ENCODE measurements at places on chromosomes 11 and 22.

GRCh38 chr11:10373340-10373739 is 68.5 kb downstream of the ADM start:
- DNase-seq, result no peak

- DNase-seq, result no peak
Observed at GRCh38 chr11:66279092-66279734, 1.2 kb downstream of the CNIH2 start.

DNA sequence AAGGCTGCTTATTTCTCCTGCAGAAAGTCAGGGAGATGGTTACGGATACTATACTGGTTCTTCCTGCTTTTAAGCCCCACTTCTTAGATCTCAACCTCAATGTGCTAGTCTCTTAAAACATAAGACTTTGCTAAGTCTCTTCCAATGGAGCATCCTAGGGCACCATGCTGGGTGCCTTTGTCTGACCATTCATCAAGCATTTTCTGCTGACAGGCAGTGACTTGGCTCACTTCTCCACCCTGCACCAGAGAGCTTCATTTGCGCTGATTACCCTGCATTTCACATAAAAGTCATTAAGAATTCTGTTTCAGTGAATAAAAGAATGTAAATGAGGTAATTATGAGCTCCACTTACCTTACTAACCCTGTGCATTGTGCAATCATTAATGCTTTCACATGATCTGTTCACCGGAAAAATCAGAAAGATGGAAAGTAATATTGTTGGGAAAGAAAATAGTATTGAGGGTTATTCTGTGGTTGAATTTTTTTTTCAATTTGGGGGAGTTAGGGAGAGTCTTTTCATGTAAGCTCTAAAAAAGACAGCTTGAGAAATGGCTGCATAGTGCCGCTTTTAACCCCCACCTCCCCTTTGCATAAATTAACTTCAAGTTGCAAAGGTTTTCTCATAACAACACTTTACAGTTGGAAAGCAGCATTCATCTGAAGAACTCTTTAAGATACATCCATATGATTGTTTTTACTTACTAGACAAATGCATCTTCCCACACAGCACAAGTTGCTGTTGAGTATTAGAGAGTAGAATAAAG is 677.3 kb upstream of the KIRREL3 start:
- no peak for DNase-seq

DNA sequence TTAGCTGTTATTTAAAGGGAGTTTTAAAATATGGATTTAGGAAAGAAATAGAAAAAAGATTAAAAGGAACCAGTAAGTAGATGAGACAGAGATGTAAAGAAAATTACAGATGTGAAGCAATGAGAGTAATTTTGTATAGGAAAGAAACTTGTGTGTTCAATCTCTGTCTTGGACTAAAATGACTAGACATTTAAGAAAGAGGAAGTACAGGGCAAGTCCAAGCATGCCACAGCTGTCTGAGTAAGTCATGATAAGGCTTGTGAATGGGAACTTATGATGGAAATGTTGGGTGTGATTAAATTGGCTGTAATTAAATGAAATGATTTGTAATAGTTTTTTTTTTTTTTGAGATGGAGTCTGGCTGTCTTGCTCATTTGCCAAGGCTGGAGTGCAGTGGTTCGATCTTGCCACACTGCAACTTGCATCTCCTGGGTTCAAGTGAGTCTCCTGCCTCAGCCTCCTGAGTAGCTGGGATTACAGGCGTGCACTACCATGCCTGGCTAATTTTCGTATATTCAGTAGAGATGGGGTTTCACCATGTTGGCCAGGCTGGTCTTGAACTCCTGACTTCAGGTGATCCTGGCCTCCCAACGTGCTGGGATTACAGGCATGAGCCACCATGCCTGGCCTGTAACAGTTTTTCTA is 5.9 kb upstream of the ACY3 start:
- DNase-seq, result no peak

DNA sequence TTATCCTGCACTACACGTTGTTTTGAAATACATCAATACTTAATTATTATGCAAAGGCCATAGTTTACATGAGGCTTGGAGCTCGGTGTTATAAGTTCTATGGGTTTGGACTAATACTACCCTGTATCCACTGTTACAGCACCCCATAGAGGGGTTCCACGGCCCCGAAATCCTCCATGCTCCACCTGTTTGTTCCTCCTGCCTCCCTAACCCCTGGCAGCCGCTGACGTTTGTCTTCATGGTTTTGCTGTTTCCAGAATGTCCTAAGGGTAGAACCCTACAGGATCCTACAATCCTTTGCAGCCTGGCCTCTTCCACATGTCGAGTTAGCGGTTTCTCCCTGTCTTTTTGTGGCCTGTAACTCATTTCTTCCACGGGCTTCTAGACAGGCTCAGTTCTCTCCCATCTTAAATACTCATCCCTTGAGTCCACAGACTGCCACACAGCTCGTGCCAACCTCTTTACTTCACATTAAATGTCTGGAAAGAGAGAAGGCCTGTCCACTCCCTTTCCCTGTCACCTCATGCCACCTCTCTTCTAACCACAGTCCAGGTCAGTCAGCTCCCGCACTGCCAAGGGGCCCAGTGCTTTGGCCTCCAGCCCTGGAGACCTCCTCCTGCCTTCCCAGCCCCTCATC is 42.4 kb upstream of the TH start:
- no peak for DNase-seq

GRCh38 chr22:50303515-50303847 is 4.0 kb downstream of the PLXNB2 start:
- DNase-seq, result no peak

GRCh38 chr11:62560566-62561103 is 13.1 kb downstream of the EEF1G start:
- DNase-seq, result peak; percentile 94

DNA sequence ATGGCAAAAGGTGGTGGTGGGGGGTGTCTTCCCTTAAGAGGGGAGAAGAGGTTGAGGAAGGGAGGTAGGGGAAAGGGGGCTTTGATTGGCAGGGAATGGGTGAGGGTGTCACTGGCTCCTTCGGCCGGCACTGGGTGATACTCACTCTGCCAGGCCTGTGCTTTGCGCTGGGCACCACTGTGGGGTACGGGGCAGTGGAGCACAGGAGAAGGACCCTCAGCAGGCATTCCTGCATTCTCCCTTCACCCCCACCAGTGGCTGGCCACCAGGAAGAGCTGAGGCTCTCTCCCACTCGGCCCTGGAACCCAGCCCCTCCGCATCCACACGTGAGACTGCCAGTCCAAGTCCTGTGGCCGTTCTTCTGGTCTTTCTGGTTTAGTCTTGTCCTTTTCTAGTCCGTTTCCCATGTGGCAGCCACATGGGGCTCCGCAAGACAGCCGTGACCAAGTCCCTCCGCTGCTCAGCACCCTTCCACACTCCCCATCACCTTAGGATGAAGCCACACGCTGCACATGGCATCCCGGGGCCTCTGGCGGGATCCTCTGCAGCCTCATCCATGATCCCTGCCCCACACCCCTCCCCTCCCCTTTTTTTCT is 8.0 kb downstream of the CAPN5 start:
- DNase-seq, result no peak

DNA sequence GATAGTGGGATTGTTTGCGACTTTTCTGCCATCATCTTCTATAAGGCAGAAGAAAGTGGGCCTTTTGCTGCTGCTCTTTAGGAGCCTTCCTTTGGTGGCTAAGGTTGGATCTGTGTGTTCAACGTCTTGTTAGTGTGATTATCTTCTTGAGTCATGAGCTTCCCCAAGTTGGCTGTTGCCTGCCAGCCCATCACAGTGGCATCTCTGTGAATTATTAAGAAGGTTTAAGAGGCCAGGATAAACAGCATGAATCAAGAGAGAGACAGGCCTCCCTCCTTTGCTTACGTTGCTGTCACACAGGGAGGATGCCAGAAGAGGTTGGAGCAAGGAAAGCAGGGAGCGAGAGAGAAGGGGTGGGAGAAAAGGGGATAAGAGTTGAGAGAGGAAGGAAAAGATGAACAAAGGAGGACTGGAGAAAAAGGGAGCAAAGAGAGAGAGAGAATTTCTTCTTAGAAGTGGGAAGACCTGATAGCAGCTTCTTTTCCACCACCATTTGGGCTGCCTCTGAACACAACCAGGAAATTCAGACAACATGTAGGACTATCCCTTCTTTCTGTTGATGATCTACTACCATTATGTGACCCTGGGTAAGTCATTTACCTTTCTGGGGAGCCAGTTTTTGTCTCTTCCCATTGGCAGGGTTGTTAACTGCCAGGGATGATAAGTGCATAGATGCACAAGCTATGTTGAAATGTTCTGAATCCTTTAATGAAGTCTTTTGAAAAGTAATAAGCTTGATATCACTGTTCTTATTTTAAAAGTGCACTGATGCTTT is 126.5 kb downstream of the NAV2 start:
- no peak for DNase-seq

DNA sequence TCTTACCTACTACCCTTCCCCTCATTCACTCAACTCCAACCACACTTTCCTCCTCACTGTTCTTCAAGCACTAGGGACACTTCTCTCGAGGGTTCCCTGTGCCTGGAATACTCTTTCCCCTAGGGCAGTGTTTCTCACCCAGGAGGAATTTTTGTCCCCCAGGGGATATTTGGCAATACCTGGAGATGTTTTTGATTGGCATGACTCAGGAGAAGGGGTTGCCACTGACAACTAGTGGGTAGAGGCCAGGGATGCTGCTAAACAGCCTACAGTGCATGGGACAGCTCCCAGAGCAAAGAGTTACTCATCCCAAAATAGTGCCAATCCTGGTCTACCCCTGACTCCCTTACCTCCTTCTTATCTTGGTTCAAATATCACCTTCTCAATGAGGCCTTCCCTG is 40.0 kb downstream of the BTG4 start:
- DNase-seq, result no peak

GRCh38 chr11:14150878-14151277 is 188.4 kb downstream of the SPON1 start:
- no peak for DNase-seq

GRCh38 chr11:131693756-131694155 is 323.3 kb downstream of the NTM start:
- no peak for DNase-seq

- DNase-seq, result peak; percentile 69
Observed at GRCh38 chr11:102495161-102496042, 35.1 kb downstream of the MMP7 start.

DNA sequence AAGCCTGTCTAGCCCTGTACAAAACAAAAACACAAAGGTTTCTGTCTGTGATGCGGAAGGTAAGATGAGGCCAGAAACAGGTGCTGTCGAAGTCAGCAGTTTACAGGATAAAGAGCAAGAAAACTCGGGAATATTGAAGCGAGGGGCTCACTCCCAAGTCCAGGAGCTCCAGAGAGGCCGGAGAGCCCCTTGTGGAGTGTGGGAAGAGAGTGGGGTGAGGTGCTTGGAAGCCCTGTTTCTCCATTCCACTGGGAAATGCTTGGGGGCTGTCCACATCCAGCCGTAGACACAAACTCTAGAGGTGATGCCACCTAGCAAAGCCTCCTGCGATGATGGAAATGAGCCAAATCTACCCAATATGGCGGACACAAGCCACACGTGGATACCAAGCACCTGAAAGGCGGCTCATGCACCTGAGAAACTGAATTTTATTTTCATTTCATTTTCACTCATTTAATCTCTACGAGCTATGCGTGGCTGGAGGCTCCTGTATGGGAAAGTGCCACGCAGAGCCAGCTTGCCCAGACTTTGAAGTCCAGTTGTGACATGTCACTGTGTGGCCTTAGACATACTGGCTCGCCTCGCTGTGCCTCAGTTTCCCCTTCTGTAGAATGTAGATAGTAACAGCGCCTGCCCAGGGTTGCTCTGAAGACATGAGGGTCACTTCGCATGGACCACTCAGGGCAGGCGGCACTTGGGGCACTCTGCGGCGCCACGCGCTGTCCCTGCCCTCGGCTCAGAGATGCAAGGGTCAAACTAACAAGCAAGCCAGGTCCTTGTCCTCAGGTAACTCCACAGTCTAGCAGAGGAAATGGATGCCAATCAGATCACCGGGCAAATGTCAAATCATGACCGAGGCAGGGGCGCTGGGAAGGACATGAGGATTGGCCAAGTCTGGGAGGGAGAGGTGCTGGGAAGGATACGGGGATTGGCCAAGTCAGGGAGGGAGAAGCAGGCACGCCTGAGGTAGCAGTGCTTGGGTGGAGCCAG is 684.7 kb downstream of the TBC1D22A start:
- DNase-seq, result no peak

DNA sequence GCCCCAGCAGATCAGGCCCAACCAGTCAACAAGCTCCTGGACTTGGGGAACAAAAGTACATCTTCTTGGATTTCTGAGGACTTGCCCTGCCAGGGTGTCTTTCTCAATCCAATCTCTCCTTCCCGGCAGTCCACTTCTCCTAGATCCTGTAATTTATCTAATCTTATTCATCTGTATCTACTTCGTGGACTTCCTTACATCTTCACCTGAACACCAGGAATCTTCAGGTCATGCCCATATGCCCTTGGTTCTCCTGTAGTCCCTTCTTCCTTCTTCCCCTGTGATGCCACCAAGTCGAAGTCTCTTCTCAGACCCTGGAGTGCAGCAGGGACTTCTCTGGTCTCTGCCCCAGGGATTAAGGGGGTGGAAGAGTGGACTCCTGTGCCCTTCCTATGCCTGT is 100.3 kb downstream of the ZNF280B start:
- DNase-seq, result no peak

DNA sequence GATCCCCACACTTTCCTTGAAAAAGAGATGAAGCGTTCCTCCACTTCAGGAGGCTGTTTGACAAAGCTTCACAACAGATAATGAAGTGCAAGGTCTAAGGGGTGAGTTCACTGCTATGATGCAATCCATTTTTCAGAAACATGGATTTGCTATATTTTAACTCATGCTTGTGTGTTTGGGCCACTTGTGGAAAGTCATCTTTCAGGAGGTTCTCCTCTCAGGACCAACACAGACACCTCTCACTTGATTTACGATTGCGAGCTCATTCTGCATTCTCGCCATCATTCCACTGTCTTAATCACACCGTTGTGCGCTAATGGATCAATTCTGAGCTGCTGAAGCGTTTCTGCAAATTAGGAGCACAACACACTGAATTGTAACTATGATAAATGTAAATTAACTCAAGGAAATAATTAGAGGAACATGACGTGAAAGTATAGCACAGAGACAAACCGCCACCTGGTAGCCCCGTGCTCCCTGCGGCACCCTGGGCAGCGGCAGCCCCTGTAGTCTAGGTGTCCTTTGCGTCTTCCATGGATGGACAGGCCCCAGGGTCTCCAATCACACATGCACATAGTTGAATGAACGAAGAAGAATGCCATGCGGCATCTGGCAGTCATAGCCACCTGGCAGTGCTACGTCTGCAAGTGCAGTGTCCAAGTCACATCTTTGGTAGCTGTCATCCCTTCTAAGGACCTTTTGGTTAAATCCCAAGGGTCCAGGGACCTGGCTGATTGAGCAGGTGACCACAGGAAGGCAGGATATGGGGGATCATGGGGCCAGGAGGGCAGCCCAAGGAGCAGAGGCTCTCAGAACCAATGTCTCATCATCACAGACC is 28.1 kb upstream of the RTL6 start:
- DNase-seq, result no peak

DNA sequence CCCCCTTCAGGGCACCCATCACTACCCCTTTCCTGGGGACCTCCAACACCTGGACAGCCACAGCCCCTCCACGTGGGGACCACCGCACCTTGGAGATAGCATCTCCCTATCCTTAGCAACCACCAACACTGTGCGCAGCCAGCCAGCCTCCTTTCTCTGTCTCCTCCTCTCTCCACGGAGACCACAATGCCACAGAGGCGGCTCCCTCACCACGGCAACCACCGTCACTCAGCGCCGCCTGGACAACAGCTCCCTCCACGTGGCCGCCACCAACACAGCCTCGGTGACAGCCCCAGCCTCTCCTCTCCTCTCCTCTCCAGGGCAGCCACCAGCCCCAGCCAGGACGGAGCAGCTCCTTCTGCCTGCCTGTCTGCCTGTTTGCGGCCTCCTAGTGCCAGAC is 10.5 kb downstream of the ELFN2 start:
- no peak for DNase-seq

Measured in amniotic stem cell (primary cell).